ENCODE measurements at places on chromosomes 6 and 20.

GRCh38 chr20:57212534-57213276, 53.7 kb downstream of the BMP7 start:
- DNase-seq: no peak

DNA sequence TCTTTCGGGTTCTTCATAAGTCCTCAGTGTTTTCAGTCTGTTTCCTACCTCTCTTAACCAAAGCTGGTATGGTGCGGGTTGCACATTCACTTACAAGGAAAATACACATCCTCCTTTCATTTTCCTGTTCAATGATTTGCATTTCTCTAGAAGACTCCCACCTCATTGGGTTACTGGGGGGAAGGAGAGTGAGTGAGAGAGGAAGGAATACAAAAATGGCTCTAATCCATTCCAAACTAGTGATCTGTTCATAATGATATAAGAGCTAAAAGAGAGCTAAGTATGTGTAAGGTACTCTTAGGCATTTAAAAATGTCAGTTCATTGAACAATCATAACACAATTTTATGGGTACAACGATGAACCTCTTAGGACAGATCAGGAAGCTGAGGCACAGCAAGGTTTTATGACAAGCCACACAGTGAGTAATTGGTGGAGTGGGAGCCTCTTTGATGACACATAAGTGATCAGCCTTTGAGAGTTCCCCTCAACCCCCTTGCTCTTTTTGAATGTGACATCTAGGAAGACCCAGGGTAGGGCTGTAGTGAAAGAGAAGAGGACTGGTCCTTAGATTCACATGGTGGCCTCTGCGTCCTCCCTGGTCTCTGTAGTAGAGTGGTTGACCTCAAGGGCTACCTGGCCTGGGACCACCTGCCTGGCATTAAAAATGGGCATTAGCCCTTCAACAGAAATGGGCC, 328.4 kb upstream of the SOX4 start:
- no peak for DNase-seq

DNA sequence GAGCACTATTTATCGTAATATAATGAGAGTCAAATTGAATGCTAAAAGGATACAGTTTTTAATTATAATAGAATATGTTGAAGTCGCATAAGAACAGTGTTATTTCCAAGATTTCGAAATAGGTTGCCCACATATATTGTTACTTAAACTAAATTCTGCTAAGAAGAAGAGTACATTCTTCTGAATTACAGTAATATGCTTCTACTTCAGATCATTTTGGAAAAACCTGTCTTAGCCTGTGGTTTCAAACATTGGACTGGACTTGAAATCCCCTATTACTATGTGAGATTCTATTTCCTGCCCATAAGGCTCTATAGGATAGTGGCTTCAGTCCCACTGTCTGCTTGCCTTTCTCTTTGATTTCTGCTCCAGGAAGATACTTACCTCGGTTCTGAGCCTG, 137.2 kb downstream of the B3GAT2 start:
- DNase-seq: no peak

- DNase-seq: no peak
Measured at GRCh38 chr20:10761232-10761631, 87.4 kb upstream of the JAG1 start.

- DNase-seq: no peak
Measured at GRCh38 chr20:61929971-61930666, 135.6 kb downstream of the TAF4 start.

DNA sequence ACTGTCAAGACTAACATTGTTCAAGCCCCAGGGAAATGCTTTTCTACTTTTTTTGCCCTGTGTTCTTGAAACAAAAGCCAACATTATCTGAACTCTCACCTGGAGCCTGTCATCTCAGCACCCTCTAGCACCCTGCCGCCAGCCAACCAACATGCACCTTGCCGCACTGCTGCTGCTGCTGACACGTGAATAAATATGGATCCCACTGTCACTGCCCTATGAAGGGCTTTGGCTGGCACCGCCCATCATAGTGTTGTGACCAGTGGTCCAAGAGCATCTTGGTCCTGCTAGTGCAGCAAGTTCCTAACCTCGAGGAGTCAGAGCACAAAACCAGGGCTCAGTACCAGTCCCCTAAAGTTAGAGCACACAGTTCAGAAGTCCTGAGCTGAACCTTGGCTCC, 41.6 kb downstream of the CENPW start:
- DNase-seq: no peak

DNA sequence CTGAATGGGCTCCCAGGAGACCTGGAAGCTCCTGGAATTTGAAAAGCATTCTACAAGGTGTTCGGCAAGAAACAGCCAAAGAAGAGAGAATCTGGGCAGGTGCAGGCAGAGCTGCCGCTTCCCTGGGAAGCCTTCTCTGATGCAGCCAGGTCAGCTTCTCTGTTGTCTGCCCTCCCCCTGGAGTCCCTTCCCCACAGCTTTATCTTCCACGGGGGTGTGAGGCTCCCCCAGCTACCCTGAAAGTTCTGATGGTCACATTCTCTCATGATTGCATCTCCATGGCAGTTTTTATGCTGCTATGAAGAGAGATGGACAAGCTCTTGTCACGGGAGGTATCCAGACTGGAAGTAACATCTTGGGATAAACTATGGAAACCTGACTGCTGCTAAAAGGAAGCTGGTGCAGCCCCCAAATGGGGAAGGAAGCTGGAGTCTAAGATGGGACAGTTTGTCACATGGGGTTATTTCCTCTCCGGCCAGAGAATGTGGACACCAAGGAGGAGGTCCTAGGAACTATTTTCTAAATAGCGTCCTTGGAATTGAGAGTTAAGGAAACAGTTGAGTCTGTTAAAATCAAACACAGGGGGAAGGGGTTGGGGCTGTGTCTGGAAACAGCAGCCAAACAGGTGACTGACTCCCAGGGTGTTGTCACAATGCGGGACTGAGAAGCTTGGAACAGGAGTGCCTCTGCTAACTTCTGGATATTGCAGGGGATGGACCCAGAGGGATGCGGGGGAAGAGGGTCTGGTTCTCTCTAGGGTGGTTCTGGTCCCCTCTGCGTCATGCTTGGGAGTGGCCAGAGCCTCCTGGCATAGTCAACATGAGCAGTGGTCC, 91.1 kb downstream of the ASXL1 start:
- no peak for DNase-seq

DNA sequence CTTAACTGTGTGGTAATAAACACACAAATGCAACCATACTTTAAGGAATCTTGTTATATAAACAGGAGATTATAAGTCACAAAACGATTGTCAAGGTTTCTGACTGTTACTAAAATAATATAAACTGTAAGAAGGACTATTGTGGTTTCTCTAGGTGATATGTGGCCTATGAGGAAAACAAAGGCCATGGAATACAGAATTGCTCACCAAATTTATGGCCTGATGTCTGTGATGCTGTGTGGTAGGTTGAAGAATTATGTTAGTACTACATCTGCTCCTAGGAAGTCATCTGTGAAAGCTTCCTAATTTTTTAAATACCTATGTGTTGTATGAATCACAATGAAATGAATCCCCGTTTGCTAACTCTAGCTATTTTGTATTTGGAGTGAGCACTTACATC, 875.4 kb upstream of the MAP3K7 start:
- no peak for DNase-seq

DNA sequence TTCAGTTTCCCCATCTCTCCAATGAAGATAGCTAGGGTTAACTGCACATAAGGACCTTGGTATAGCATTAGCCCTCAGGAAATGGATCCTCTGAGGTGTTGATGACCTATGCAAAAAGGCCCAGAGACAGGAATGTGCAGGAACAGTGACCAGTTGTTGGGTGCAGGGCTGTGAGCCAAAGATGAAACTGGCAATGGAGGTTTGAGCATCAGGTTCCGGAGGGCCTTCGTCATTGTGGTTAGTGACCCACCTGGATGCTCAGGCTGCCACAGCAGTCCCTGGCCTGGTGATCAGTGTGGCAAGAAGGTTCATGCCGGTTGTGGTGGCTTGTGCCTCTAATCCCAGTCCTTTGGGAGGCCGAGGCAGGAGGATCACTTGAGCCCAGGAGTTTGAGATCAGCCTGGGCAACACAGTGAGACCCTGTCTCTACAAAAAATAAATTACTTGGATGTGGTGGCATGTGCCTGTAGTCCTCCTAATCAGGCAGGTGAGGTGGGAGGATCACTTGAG, 43.7 kb downstream of the TM9SF4 start:
- DNase-seq: no peak

GRCh38 chr20:52722926-52723688, 249.1 kb upstream of the TSHZ2 start:
- no peak for DNase-seq

DNA sequence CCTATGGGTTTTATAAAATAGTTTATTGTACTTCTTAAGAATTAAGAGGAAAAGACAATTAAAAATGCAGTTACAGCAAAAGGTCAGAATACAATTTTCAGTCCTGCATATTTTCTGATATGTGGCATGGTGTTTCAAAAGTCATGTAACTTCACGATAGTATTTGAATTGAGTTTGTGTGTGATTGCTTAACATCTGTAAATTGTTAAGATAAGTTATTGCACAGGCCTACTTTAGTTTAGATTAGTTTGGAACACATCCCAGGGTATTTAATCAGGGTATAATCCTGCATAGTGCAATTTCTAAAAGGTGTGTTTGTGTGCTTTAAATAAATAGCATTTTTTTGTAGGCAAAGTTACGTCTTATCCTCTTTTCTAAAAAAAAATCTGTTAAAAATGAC, 289.6 kb downstream of the RIMS1 start:
- DNase-seq: no peak

DNA sequence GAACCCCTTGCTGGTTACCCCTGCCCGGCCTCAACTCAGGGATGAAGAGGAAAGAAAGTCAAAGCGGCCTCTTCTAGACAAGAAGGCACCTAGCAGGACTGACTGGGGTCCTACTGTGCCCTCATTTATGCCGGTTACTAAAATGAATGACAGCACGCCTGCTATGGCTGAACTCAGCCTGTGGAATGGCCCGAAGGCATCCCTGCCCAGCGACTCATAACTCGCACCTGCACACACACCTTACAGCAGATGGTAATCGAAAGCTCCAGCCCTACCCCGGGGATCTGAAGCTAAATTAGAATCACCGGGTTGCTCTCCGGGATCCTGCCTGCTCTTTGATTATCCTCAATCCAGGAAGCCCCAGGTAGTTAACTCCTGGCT, 747 bp upstream of the TXNDC5 start:
- no peak for DNase-seq

GRCh38 chr20:64001607-64002011, 20.7 kb downstream of the PRPF6 start:
- DNase-seq: no peak

DNA sequence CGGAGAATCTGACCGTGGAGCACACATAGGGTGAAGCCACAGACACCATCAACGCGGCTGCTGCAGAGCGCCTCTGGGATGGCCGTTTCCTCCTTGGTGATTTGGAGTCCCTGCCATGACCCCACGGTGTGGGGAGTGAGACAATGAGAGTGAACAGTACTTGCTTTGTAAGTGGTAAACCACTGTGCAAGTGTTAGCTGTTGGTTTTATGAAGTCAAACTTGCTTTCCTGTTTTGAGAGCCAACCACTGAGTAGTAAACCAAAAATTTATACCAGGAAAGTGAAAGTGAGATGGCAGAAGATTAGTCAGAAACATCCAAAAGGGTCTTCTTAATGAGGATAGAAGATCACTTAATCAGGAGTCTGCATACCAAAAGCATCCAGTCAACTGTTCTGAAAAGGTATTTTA, 160.7 kb downstream of the FOXC1 start:
- no peak for DNase-seq
